ENCODE measurements at places on chromosomes 1 and 21. TPM values are rescaled to one million over a fixed set of nuclear protein-coding genes. Genes with fewer than 3 reads are reported as not detected.

DNA sequence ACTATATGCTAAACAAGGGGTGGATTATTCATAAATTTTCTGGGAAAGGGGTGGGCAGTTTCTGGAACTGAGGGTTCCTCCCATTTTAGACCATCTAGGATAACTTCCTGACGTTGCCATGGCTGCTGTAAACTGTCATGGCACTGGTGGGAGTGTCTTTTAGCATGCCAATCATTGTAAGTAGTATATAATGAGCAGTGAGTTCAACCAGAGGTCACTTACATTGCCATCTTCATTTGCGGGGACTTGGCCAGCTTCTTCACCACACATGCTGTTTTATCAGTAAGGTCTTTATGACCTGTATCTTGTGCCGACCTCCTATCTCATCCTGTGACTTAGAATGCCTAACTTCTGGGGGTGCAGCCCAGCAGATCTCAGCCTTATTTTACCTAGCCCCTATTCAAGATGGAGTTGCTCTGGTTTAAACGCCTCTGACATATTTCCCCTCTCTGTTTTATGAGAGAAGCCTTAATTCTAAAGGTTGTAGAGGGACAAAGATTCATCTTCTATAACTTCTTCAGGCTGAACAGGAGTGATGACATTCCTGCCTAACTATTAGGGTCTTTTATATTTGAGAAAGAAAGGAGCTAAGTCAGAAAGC is 60.4 kb downstream of the DIP2A start:
- no peak for DNase-seq

GRCh38 chr1:172832006-172832725 is 173.3 kb downstream of the FASLG start:
- no peak for DNase-seq

DNA sequence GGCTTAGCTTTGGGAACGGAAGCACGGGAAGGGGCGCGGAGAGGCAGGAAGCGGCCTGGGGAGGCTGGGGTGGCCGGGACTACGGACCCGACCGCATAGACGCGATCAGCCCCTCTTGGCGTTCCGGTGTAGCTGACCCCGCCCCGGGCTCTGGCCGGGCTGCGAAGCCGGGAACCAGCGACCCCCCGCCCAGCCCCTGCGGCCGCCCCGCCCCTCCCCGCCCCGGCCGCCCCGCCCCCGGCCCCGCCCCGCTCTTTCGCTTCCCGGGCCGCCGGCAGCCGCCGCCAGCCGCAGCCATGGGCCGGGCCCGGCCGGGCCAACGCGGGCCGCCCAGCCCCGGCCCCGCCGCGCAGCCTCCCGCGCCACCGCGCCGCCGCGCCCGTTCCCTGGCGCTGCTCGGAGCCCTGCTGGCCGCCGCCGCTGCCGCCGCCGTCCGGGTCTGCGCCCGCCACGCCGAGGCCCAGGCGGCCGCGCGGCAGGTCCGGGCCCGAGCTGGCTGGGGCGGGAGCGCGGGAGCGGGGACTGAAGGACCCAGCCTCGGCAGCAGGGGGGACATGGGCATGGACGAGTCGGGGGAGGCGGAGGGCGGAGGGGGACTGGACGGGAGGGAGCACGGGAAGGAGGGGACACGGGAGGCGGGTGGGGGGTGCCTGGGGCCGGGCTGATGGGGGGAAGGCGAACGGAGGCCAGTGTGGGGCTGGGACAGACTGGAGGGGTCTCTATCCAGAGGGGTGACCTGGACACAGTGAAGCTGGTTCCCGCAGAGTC is at the start of gene SELENON:
SELENON (plus strand) TSS at position 259 of the 768 bp plus-strand sequence; CDS start at position 297, 38 bp downstream.
- peak; percentile 85 for DNase-seq

- DNase-seq = no peak
Measured at GRCh38 chr1:4786055-4786454, 131.6 kb downstream of the AJAP1 start.

DNA sequence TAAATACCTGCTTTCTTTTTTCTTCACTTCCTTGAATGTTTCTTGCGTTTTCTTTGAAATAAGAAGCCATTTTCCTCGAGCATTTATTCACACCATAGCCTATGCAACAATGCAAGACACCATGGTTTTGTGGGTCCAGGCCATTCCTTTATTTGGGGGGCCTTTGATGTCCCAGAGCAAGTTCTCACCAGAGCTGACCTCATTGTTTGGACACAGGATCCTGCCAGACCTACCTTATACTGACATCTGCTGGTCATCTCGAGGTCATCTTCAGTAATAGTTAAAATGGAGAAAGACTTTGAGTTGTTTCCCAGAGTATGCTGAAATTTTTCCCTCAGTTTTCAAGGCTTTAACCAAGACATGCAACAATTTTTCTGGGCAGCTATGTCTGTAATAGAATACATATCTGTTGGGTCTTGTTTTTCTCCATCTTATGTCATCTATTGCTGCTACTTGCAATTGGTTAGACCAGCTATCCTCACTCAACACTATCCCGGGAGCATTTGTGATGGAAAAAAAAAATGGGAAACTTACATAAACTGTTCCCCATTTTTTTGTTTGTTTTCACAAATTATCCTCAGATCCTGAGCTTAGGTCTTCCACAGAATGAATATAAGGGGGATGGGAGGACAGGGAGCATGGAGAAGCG is 34.0 kb upstream of the BACE2 start:
- DNase-seq = peak; percentile 30

DNA sequence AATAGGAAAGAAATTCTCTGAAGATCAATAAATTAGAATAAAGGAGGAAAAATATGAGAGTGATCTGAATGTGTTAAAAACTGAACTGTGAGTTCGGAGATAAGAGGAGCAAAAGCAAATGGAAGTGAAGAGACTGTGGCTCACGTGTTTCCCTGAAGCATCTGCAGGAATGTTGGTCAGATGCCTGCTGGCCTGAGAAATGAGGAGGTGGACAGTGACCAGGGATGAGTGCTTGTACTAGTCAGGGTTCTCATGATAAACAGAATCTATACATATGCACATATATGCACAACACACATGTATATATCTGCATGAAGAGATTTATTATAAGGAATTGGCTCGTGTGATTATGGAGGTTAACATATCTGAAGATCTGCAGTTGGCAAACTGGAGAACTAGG is 103.4 kb upstream of the TIAM1 start:
- no peak for DNase-seq

GRCh38 chr1:89986020-89986419 is 8.9 kb upstream of the ZNF326 start:
- no peak for DNase-seq

DNA sequence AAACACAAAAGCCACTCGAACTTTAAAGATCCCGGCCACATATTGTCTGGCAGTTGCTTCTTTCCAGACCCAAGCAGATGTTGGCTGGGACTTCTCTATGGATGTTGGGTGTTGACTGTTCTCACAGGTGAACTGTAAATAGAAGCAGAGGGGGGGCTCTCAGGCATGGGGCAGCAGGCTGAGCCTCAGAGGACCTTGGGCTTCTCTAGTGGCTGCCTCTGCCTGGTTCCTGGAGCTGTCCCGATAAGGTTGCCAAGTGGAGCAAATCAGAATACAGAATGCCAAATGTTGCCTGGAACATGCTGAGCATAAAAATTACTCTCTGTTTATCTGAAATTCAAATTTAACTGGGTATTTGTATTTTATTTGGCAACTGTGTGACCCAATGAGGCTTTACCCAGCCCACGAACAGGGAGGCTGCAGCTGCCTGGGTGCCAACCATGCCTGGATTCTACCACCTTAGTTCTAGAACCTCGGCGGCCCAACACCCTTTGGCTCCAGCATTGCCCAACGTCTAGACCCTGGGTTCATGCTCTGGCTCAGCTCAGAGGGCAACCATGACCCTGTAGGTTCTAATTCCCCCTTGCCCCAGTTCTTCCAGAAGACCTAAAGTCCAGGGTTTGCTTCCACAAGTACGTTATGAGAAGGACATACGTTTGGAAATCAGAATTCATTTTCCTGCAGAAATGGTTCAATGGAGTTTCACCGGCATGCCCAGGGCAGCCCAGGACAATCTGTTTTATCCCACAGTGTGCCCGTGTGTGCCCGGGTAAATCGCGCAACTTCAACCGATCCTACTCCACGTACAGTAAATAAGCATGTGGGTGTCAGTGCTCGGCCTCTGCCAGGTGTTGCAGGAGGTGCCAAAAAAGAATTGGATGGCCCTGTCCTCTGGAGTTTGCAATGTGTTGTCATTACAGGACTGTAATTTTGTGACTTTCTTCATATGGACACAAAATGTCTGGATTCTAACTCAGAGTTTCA is 5.4 kb upstream of the SLC45A1 start:
- DNase-seq = peak; percentile 63

GRCh38 chr1:58727364-58727763 is 27.5 kb upstream of the MYSM1 start:
- DNase-seq = no peak

DNA sequence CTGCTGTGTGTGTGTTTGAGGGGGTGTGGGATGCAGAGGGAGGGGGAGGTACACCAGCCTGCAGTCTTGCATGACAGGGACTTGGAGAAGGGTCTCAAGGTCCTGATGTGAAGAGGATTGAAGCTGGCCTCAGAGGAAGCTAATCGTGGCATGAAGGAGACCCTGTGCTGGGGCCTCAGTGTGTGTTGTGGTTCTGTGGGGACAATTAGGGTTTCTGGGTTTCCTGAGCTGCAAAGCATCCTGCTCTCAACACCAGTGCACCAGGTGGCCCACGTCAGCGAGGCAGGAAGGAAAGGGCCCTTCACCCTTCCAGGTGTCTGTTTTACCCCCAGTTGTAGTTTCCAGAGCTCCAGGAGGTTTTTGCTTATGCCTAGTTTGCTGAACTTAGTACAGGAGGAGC is 52.8 kb downstream of the TENT5C start:
- no peak for DNase-seq

GRCh38 chr21:42845296-42845965 is 33.9 kb downstream of the WDR4 start:
- peak; percentile 25 for DNase-seq

- DNase-seq = no peak
Measured at GRCh38 chr1:214186103-214186824, 94.7 kb upstream of the SMYD2 start.

DNA sequence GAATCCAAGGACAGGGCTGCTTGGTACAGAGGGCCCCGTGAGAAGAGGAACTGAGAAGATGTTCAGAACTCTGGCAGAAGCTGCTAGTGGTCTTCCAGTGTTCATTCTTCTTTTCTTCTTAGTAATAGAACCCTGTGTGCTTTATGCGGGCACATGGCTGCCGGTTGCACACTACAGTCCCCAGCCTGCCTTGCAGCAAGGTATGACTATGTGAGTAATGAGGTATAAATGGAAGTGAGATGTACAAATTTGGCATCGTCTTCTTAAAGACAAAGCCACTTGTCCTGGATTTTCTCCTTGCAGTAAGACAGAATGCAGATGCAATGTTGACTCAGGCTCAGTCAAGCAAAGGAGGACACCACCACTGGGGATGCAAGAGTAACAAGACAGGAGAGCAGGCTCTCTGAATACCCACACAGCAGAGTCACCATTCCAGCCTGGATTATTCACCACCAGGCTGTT is 15.0 kb upstream of the ATP1B1 start:
- DNase-seq = no peak

Gene TNFRSF18
- not detected for total RNA-seq

Gene C1orf141
- total RNA-seq = not detected

Gene RRAGC
- total RNA-seq = 16.2 TPM

Gene WNT9A
- total RNA-seq = 1.9 TPM

Gene FGR
- 1.9 TPM for total RNA-seq

Gene UBXN11
- 10.2 TPM for total RNA-seq
